NCI-H2107 (cell line): ENCODE measurements at places on chromosomes 16 and 17.

- DNase-seq: no peak
These were observed 15.5 kb downstream of the MSI2 start for GRCh38 chr17:57271821-57272220.

- no peak for DNase-seq
These were observed 22.4 kb upstream of the CBX4 start for GRCh38 chr17:79861413-79862216.

GRCh38 chr16:79082970-79083369 is 517.6 kb downstream of the MAF start:
- DNase-seq: no peak

GRCh38 chr16:69089091-69089910 is 16.2 kb upstream of the HAS3 start:
- peak; percentile 60 for DNase-seq

DNA sequence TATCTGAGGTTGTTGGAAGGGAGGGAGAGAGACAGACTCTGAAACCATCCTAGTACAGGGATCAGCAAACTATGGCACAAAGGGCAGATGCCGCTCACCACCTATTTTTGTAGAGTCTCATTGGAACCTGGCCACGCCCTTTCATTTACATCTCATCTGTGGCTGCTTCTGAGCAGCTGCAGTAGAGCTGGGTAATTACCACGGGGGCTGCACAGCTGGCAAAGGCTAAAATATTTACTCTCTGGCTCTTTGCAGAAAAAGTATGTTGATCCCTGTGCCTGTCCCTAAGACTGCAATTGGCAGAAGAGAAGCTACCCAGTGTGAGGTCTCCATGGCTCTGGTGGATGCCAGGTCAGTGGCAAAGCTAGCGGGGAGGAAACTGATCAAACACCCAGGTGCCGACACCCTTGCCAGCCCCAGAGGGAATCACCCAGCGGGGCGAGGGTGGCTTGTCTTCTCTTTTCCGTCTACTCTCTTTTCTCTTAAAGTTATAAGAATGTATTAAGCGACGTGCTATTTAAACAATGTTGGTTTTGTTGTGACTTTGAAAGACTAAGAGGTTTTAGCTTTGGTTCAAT is 14.0 kb downstream of the CEP295NL start:
- DNase-seq: no peak

GRCh38 chr16:49200223-49200820 is 81.3 kb downstream of the CBLN1 start:
- no peak for DNase-seq

DNA sequence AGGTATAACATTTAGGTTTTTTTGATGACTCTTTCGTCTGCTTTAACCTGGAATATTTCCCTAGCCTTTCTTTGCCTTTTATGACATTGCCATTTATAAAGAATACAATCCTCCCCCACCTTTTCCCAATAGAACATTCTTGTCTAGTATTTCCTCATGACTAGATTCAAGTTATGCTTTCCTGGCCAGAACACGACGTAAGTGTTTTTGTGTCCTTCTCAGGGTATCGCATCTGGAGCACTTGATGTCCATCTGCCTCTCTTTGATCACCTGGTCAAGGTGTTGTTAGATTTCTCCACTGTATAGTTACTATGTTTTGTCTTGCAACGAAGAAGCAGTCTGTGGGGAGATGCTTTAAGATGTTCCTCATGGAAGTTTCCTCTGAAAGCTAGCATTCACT is 87.4 kb downstream of the MSI2 start:
- no peak for DNase-seq

DNA sequence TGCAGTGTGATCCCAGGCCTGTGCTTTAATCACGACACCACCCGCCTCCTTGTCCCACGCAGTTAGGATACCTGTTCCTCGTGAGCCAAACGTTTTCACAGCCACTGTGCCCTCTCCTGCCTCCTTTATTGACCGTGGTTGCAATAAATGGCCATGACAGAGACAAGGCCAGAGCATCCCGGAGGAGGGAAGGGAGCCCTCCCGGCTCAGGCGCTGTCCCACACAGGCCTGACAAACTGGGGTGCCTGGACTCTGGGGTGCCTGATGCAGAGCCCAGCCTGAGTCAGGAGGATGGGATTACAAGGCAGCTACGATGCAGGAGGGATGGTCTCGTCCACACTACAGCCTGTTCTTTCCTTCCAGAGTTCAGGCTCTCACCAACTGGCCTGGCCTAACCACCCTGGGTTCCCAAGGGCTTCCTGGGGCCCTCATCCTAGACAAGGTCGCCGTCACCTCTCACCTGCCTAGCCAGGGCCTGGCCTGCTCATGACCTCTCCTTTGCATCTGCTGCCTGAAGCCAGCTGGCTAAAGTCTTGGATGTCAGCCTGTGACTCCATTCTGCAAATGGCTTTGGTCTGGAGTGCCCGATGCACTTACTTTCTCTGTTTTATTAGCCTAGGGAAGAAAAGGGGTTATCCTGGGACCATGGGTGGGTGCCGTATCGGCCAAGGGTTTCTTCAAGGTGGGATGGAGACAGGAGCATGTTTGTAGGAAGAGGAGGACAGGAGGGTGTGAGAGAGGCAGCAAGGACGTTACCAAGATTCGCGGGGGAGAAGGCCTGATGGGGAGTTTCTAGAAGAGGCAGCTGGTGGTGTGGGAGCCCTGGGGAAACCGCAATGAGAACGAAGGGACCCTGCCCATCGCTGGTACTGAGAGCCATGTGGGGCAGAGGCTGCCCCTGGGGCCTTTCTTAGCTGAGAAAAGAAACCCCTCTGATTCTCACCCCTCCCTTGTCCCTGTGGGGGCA is 234.3 kb upstream of the TNRC6C start:
- no peak for DNase-seq

DNA sequence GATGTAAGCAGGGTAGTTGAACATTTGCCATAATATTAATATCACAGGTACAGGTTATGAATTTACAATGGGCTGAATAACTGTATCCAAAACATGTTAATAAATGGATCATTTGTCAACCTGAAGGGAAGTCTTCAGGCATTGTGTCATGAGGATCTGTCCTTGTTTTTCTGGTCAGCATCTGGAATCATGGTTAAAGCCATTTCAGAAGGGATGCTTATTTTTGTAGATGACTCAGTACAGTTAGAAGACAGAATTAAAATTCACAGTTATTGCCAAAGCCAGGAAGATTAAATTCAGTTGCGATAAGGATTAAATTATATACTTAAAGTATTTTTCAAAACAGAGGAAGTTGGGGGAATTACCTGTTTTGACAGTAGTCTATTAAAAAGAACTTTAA is 8.0 kb downstream of the PSMD11 start:
- no peak for DNase-seq

DNA sequence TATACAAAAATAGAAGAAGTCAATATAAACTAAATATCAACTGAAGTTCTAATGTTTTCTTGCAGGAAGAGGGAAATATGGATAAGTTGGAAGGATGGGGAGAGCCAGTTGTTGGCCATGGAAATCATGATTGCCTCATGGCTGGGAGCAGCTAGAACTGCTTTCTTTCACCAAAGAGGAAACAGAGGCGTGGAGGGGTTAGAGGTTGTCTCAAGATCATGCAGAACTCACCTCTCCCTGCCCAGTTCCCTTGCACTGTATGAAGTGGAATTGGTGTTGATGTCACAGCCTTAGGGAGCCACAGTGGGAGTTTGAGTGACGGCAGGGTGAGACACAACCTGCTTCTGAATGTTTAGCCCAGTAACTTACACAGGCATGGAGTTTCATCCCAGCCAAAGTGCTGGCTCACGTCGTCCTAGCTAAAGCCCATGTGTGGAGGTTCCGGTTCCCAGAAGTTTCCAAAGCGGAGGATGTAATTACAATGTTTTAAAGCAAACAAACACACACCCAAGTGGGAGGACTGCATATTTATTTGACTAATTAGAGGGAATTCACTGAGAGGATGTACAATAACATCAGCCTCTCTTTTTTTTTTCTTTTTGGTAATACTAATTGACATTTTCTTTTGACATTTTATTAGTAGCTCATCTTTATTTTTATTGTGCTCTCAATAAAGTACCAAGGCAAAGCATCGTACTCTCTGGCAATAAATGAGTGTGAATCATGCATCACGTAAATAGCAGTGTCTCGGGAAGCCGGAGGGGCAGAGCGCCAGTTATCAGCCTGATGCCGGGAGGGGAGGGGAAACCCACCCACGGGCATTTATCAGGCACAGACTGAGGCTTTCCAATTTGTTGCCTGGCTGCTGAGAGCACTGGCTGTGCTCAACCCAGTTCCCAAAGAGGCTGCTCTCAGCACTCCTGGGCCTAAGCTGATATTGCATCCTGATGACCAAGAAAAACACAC is 118.7 kb upstream of the CDH5 start:
- no peak for DNase-seq

DNA sequence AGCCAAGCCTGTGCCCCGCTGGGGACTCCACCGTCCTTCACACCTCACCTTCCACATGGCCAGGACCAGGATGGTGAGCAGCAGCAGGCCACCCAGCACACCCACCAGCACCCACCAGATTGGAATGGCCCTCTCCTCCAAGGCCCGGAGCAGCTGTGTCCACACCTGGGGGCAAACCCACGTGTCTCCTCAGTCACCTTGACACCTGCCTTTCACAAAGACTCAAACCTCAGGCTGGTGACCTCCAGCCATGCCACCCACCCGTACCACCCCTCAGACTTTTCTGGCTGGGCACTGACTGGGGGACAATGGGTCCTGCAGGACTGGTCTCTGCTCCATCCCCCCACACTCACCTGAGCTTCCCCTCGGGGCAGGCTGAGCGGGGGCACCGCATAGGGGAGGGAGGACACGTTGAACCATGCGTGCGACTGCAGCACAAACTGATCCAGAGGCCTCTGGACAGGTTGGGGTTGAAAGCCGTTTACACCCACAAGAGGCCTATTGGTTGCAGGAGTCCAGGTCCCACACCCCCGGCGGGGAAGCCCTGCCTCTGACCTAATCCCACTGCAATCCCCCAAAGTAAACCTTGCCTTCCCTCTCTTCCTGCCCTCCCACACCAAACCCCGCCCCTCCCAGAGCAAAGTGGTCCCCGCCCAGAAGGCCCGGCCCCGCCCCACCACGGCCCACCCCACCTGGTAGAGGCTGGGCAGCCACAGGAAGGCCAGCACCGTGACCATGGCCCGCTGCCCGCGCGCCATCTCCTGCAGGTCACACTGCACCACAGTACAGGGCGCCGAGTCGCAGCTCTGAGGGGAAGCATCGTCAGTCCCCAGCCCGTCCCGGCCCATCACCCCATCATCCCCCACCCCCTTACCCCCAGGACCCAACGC is 10.9 kb upstream of the FAM171A2 start:
- DNase-seq: no peak

DNA sequence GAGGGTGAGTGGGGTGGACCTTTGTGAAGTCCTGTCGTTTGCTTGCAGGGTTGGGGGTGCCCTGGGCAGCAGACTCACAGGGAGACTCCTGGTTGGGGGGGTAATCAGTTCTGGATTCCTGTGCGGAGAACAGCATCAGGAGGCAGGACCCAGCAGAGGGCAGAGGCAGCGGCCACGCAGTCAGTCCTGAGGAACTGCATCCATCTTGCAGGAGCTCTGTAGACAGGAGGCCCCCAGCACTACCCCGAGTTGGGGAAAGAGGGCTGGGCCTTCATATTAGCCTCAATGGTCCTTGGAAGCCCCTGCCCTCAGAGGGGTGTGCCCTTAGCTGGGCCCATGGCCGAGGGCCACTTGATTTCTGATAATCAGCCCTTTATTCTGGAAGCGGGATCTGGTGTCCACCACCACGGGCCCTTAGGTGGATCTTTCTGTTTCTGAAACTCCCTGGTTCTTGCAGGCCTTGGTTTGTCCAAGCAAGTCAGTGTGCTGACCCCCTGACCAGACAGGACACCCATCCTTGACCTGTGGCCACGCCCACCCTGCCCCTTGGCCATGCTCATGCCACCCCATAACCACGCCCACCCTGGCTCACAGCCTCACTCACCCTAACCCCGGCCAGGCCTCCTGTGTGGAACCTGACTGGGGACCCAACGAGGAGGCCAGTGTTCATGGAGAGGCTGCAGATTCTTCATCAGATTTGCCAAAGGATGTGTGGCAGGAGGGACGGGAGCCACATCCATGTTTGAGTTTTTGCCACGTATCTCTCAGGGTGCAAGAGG is 73.5 kb upstream of the CBX4 start:
- no peak for DNase-seq

- DNase-seq: no peak
These were observed 36.8 kb downstream of the GDPD1 start for GRCh38 chr17:59257101-59257500.

GRCh38 chr17:49565948-49566491 is 9.7 kb upstream of the NXPH3 start:
- DNase-seq: peak; percentile 56

DNA sequence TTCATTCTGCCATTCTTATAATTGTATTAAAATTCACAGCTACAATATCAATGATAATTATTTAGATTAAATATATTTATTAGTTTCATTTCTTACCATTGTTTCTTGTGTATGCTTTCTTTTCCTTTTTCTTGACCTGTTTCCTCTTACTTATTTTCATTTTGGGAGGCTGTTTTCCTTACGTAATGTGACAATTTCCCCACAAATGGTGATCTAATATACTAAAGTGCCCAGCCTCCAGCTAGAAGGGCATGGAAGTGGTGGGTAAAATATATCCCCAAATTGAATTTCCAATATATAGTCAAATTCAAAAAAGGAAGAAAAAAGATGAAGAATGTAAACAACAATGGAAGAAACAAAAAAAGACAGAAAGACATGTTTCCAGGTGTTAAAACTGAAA is 1.5 kb upstream of the ABCA6 start:
- DNase-seq: no peak

- no peak for DNase-seq
These were observed 743 bp downstream of the WIPI1 start for GRCh38 chr17:68456339-68457167.

DNA sequence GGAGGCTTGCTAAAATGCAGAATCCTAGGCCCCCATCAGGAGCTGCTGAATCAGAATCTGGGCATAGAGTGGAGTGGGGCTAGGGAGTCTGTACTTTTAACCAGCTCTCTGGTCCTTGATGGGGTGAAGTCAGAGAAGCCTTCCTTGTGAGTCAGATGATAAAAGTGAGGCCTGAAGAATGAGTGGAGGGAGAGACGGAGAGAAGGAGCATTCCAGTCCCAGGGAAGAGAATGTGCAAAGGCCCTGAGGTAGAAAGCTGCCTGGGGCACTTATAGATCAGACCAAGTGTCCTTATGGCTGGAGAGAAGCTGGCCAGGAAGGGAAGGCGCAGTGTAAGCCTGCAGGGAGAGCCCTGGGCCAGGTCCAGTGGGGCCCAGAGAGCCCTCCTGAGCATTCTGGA is 235.1 kb upstream of the NLRP1 start:
- no peak for DNase-seq

GRCh38 chr17:16440901-16441629 is 25.7 kb downstream of the TRPV2 start:
- DNase-seq: no peak

DNA sequence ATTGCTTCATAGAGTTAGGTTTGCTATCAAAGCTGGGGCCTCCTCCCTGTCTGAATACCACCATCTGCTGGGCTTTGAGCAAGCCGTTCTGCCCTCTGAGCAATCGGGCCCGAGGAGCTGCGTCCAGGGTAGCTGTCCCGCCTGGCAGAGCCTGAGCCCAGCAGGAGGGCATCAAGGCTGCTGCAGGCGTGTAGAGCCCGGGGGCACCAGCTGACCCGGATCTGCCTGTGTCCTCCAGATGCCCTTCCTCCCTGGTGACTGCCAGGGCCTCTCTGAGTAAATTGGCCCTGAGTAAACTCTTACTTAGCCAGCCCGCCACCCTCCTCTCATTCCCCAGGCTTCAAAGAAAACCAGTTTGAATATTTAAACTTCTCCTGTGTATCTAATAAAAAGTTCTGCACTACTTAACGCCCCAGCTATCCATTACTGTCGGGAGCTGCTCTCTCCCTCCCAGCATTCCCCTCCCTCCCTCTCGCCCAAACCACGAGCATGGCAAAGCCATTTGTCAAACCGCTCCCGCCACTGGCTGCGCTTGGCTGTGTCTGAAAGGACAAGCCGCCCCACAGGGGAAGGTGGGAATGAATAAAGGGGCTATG is 16.4 kb downstream of the CDK5RAP3 start:
- peak; percentile 46 for DNase-seq
